ENCODE measurements at places on chromosomes 12 and 14.

DNA sequence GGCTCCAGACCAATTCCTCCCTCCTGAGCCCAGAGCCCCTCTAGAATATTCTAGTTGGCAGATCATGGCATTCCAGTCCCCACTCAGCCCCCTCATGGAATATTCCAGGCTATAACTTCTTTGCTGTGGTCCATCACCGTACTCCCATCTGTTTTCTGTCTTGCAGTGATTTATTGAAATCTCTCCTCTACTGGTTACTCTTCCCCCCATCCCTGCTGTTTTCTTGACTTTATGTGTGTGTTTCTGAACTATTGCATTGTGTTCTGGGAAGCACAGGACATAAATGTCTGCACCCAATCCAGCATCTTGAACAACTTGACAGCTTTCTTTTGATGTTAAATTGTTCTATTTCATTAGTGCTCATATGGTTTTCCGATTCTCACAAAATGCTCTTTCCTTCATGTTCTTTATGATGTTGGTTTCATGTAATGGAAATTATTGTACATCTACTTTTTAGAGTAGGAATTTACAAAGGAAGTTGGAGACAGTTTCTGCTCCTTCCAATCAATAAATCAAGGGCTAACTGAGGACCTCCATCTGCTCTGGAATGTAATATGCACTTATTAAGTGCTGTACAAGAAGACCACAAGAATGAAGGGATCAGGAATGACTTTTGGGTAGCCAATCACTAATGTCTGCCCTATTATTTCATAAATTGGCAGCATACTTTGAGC is 26.3 kb downstream of the PDE6H start:
- DNase-seq = no peak

DNA sequence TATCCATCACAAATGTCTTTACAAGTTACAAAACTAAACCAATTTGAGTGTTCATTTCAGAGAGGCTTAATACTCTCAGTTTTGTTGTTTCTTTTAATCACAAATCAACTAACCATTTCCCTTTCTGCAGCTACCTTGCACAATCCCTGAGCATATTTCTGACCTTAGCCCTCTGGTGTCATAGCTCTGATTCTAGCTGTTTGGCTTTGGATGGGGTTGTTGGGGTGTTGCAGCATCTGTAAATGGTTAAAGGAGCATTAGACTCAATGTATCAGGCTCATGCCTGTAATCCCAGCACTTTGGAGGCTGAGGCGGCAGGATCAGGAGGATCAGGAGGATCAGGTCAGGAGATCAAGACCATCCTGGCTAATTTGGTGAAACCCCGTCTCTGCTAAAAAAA is 461.4 kb downstream of the NRXN3 start:
- no peak for DNase-seq

GRCh38 chr12:3242199-3242863 is 165.2 kb downstream of the TSPAN9 start:
- DNase-seq = peak; percentile 40

- DNase-seq = no peak
Measured at GRCh38 chr14:62988967-62989366, 56.3 kb downstream of the KCNH5 start.

GRCh38 chr12:123971770-123972456 is 718 bp downstream of the CCDC92 start:
- DNase-seq = peak; percentile 73

- no peak for DNase-seq
Measured at GRCh38 chr14:67436006-67436866, 24.3 kb upstream of the PLEK2 start.

DNA sequence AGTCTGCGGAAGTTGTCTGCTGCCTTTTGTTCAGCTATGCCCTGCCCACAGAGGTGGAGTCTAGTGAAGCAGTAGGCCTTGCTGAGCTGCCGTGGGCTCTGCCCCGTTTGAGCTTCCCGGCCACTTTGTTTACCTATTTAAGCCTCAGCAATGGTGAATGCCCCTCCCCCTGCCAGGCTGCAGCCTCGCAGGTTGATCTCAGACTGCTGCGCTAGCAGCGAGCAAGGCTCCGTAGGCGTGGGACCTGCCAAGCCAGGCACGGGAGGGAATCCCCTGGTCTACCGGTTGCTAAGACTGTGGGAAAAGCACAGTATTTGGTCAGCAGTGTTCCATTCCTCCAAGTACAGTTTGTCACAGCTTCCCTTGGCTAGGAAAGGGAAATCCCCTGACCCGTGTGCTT is 143.6 kb downstream of the DYRK2 start:
- no peak for DNase-seq

GRCh38 chr14:76204461-76205230 is 52.9 kb downstream of the GPATCH2L start:
- DNase-seq = no peak

- DNase-seq = peak; percentile 35
Measured at GRCh38 chr14:32202491-32202997, 525 bp downstream of the RNU6-8 start.

- no peak for DNase-seq
Measured at GRCh38 chr12:112514926-112515642, 96.3 kb downstream of the PTPN11 start.

GRCh38 chr12:55060470-55060869 is 40.7 kb downstream of the NEUROD4 start:
- DNase-seq = no peak

- peak; percentile 41 for DNase-seq
Measured at GRCh38 chr12:50282721-50283228, 545 bp downstream of the LIMA1 start.

GRCh38 chr14:95471476-95471875 is 45.0 kb downstream of the SYNE3 start:
- DNase-seq = no peak

DNA sequence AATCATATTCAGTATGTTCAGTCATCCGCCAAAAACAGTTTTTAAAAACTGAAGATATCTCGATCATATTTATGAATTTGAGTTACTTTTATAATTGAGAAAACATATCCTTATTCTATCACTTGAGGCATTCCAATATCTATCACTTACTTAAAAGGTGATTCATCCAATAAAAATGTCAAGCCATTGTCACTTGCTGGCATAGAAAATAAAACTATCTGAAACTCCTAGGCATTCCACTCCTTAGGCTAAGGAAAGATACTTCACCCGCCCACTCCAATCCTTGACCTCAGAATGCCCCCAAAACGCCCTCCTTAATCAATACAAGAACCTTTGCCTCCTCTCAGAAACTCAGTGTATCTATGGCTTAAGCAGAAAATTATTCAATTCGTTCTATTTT is 51.3 kb upstream of the AMIGO2 start:
- peak; percentile 17 for DNase-seq

- DNase-seq = no peak
Measured at GRCh38 chr14:98223106-98223505, 1048.9 kb downstream of the BCL11B start.

GRCh38 chr14:64196814-64197411 is 97.3 kb downstream of the ESR2 start:
- DNase-seq = no peak

DNA sequence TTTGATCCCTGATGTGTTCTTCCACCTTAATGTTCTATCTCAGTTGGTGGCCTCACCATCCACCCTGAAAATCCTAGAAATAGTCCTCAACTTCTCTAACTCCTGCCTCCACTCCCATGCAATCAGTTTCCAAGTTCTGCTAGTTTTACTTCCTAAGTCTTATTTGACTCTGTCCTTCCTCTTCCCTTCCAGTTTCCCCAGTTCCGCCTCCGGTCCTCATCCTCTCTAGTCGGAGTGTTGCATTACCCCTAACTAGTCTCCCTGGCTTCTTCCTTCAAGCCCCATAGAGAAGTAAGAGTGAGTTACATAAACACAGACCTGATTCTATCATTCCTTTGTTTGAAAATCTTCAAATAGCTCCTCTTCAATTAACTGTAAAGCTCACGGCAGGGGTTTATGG is 236.5 kb downstream of the GXYLT1 start:
- DNase-seq = no peak

GRCh38 chr12:128792398-128792797 is 31.4 kb downstream of the SLC15A4 start:
- no peak for DNase-seq

DNA sequence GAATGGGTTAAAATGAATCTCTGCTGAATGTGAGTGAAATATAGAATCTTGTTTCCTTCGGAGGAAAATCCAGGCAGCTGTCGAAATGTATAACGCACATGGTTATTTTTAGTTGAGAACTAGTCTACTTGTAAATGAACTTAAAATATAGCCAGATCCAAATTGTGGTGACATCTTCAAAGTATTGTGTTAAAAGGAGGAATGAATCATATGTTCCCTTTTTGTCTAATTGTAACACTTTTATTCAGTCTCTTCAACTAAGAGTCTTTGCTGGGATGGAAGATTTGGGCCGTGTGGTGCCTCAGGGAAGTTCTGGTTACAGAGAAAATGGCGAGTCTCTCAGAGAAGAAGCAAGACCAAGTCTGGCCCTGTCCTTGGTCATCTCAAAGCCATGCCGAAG is 82.5 kb downstream of the SLC4A8 start:
- no peak for DNase-seq

DNA sequence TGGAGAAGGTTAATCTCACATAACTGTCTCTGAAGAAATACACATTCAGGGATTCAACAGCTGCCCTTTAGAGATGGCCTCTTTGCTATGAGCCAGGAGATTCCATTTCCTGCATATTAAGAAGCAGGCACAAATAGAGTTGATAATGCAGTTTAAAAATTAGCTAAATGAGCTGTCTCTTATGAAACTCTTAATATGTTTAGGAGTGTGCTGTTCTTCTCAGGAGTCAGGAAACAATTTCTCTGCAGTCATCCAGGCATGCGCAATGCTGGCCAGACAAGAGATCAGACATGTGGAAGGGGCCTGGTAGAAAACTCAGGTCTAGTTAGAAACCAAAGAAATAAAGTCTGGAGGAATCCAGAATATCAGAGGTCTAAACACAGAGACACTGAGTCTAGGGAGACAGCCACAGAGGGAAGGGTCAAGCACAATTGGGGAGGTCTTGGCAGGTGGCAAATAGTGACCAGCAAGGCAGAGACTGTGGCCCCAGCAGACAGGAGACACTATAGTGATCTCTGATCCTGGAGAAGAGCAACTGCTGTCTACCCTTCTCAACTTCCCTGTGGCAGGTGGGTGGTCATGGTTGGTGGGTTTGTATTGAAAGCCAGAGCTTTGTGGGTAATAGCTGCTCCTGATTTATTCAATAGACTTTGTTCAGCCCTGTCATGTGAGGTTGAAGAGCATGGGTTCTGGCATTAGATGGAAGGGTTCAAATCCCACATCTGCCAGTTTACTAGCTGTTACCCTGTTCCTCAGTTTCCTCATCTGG is 185.8 kb upstream of the RMST start:
- no peak for DNase-seq

DNA sequence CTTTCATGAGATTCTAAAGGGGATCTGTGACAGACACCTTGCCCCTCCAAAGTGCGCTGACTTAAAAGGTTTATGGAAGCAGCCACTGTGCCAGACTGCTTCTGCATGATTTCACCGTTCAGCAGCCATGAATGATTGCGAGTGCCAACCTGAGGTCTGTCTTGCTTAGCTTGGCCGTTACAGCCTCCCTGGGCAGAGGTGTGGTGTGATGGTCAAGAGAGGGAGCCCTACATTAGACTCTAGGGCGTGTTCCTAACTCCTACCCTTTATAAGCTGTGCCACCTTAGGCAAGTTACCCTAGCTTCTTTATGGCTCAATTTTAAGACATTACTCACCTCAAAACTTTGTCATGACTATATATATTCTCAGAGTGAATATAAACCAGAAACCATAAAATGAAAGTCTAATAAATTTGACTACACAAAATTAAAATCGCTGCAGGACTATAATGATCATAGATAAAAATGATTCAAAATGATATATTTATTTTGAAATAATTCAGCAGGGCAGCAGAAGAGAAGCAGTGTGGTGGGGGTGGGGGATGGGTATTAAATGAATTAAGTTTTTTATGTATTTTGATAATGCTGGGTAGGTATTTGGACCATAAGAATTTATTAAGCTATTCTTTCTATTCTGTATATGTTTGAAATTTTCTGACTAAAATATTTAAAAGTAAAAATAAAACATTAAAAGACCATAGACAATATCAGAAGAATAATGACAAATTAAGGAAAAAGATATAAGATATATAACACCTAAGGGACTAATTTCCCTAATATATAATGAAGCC is 47.7 kb upstream of the MBIP start:
- no peak for DNase-seq

DNA sequence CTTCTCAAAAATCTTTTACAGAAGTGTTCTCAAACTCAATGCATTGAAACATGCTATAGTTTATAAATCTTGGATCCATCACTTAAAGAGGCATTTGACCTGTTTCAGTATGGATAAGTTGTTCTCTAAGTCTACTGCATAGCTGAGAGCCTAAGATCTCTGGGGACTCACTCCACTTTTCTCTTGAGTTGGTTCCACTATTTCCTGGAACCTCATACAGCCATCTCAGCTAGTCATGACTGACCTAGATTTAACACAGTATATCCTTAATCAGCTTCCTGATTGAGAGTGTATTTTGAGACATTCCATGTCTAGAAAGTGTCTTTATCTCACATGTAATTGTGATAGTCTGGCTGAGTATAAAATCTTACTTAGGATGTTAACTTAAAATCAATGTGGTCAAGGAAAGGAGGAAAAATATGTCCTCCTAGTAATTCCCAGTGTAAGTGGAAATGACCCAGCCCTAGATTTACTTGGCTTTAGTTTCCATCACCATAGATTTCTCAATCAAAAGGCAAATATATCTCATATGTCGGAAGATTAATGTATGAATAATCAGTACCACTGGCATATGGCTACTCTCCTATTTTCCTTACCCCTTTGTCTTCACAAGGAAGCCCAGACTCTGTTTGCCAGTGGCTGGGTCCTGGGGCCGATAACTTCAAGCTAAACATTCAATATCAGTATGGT is 61.9 kb downstream of the KICS2 start:
- no peak for DNase-seq

- no peak for DNase-seq
Measured at GRCh38 chr12:13369474-13370056, 173.0 kb downstream of the EMP1 start.

- DNase-seq = no peak
Measured at GRCh38 chr12:87856-88255, 21.3 kb downstream of the IQSEC3 start.

- no peak for DNase-seq
Measured at GRCh38 chr14:89407856-89408255, 9.2 kb downstream of the FOXN3 start.

GRCh38 chr14:34951286-34951685 is 31.5 kb upstream of the SRP54 start:
- no peak for DNase-seq
